Stimulated activated CD4-positive, alpha-beta T cell treated with anti-CD3 and anti-CD28 coated beads, Interleukin-12 subunit alpha, Interleukin-12 subunit beta, amount 100 ng/mL, for 48 hours (primary cell): ENCODE measurements at places on chromosomes 6 and 20.

- no peak for DNase-seq
These were observed 20.7 kb downstream of the TXLNB start for GRCh38 chr6:139271056-139271455.

GRCh38 chr6:151402228-151402627 is 10.9 kb upstream of the ZBTB2 start:
- DNase-seq, result no peak

- DNase-seq, result no peak
These were observed 21.6 kb upstream of the CALHM6 start for GRCh38 chr6:116439522-116440051.

DNA sequence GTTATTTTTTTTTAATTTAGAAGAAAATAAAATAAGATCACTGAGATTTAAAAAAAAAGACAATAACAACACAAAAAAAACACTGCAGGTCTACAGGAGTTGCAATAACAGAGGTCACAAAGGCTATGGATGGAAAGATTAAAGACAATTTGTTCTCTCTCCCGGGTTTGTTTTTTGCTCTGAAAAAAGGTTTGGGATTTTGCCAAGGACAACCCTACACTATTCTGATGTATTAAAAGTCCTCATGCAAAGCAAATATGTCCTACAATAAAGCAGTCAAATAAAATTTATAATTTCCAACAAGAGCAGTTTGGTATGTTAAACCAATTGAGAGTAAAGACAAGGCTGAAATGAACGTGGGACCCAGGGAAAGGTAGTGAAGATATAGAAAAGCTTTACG is 55.6 kb downstream of the PTPRK start:
- DNase-seq, result no peak

DNA sequence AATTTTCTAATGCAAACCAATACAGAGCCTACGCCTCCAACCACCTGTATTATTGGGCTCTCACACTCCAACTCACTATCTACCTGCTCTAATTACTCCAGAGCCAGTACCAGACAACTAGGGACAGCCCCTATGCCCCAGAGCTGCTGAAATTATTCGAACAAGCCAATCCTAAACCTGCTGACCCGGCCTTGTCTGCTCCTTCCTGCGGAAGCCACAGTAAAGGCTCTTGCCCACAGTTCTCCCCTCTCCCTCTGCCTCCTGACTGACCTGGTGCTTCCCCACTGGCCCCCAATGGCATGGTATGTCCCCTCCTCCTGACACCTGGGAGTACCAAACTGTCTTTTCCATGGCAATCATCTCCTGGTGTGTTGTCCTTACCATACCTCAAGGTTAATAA is 4.1 kb upstream of the TOX2 start:
- DNase-seq, result no peak

DNA sequence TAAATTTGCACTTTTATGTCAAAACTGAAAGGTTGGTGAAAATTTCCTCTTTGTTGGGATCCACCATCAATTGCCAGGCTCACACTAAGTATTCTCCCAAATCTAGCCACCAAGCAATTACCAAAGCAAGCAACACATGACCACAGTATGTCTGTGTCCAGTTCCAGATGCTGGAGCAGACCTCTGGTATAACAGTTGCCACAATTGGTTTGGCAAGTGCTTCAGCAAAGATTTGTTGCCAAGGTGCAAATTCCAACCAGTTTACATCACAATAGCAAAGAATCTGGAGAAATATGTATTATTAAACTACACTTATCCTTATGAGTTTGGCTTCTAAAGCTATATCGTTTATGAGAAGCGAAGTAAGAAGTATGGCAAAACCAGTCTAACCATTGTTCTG is 6.4 kb downstream of the GTF2H5 start:
- DNase-seq, result no peak

DNA sequence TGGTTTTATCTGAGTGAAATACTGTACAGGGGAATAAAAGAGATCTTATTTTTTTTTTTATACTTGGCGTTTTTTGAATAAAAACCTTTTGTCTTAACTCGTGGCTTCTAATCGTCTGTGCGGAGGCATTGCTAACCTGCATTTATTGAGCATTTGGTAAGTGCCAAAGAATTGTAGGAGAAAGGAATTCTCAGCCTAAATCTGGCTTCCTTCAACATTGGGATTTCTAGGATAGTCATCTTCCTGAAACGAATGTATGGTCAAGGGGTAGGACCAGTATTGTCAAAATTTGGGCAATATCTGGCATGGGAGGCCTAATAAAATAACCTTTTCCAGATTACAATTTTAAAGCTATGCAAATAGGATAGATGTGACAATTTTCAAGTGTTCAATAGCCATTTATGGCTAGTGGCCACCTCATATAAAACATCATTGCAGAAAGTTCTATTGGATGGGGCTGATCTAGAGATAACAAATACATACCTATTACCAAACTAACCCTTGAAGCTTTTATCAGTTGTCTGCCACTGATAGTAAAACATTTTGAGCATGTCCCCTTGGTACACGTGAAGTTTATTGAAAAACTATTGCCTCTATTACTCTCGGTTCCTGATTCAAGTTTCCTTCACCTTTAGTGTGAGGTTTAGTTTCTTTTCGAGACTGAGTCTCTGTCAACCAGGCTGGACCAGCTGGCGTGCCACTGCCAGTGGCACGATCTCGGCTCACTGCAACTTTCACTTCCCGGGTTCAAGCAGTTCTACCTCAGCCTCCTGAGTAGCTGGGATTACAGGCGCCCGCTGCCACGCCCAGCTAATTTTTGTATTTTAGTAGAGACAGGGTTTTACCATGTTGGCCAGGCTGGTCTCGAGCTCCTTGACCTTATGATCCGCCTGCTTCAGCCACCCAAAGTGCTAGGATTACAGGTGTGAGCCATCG is 5.6 kb downstream of the PIM1 start:
- DNase-seq, result no peak

DNA sequence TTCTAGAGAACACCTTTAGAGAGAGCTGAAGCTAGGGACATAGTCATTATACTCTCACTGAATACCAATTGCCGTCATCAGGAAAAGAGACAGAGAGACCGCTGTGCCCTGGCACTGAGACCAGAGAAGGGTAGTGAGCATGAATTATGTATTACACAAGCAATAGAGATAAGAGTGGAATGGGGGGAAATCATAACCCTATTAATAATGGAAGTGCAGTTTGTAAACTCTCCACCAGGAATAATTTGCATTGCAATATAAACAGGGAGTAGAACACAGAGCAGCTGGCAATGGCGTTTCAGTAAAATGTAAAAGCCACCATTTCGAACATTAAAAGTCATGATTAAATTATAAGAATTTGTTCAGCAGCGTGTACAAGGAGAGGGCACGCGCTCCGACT is 244.5 kb downstream of the MAFB start:
- no peak for DNase-seq

- no peak for DNase-seq
These were observed 32.9 kb upstream of the FRMD1 start for GRCh38 chr6:168111911-168112310.

DNA sequence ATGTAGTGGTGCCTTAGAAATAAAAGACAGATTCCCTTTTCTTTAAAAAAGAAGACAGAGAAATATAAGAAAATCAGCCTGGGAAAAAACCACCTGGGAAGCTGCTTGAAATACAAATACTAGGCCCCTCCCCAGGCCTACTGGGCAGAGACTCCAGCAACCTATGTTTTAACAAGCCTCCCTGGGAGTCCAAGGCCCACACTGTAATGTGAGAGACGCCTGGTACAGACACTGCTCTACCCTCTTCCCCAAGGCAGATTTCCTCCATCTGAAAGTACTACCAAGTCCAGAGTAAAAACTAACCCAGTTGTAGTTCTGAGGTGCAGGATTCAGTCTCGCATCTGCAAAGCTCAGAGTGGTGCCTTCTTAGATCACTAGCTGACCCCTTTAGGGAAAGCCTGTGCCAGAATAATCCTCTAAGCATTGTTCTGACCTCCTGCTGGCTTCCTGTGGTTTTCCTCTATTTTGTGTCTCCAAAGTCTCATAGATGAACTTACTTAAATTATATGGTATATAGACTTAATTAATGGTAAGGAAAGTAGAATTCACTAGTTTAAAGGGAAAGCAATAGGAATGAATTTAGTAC is 270.2 kb upstream of the SLC35B3 start:
- DNase-seq, result no peak

DNA sequence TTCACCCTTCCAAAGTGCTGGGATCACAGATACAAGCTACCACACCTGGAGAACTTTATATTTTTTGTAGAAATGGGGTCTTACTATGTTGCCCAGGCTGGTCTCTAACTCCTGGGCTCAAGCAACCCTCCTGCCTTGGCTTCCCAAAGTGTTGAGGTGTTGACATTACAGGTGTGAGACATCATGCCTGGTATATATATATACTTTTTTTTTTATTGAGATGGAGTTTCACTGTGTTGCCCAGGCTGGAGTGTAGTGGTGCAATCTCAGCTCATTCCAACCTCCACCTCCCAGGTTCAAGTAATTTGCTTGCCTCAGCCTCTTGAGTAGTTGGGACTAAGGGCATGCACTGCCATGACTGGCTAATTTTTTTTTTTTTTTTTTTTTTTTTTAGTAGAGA is 5.4 kb downstream of the FKBP5 start:
- DNase-seq, result no peak

GRCh38 chr20:38751360-38751976 is 3.2 kb downstream of the ACTR5 start:
- no peak for DNase-seq

DNA sequence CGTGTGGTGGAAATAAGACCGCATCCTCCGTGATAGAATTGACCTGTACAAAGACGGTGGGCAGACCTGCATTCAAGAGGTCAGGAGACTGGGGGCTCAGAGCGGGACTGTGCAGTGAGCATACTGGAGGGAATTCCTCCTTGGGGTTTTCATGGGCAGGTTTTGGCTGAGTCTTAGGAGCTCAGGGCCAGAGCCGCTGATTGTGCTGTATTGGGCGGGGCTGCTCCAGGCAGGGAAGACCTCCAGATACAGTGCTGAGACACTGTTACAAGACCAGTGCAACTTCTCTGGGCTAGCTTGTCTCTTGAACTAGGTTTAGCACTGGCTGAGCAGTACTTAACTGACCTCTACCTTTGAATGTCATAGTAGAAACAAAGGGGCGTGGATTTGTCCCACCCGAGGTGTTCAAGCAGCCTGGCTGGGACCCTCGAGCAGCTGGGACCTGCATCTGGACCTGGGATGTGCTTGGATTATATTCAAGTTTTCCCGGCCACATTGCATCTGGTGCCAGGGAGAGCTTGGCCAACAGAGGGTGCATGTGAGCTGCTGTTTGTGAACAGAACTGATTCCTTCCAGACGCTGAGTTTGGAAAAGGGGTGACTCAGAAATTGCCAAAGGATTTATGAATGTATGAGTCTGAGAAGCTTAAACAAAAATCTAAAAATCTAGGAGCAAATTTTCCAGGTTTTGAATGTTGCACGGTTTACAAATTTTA is 33.4 kb upstream of the SLC22A1 start:
- DNase-seq, result no peak

DNA sequence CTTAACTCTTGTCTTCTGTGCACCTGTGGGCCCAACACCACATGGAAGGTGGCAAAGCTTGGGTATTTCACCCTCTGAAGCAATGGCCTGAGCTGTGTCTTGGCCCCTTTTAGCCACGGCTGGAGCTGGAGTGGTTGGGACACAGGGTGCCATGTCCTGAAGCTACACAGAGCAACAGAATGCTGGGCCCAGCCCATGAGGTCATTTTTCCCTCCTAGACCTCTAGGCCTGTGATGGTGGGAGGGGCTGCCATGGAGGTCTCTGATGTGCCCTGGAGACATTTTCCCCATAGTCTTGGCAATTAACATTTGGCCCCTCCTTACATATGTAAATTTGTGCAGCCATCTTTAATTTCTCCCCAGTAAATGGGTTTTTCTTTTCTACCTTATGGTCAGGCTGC is 620.8 kb downstream of the RFPL4B start:
- no peak for DNase-seq

- DNase-seq, result no peak
These were observed 4.9 kb downstream of the TRAF3IP2 start for GRCh38 chr6:111600588-111601445.

DNA sequence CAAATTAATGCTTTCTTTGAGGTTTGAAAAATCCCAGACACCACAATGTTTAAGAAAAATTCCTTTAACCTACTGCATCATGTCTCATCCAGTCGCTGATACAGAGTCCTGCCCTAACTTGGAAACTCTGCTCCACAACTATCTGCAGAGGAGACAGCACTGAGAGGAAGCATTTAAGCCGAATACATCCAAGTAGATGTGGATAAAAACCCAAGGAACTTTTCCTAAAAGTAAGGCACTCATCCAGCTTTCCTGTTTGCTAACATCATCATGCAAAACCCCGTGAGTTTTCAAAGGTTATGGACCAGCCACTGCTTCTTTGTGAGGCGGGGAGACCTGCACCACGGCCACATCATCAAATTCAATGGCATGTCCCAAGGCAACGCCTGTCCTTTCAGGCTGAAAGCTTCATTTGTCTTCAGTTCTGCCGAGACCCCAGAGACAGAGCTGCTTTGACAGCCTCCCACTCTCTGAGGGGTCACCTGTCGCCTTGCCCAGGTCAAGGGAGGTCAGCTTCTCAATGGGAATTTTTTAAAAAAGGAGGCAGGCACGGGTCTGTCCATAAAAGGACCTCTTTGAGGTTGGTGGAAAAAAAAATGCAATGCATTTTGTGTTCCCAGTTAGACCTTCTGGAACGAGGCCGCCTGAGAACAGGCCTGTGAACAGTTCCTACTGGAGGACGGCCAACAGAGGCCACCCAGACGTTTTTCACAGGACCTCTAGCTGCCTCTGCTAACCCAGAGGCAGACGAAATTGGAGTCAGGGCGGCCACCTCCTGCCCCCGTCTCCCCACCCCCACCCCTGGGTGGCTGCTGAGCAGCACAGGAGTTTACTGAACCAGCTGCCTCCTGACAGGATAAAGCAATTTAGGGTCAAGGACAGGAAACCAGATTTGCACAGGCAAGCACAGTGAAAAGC is 142.5 kb upstream of the HDDC2 start:
- DNase-seq, result no peak
